ENCODE measurements at places on chromosomes 12 and 14.
A peak's percentile ranks its signal among the peaks of the same experiment; 100 is the strongest.

- no peak for DNase-seq
Observed at GRCh38 chr12:10554228-10554755, 48.6 kb downstream of the EIF2S3B start.

GRCh38 chr12:12017798-12018197, 52.9 kb upstream of the BCL2L14 start:
- DNase-seq, result no peak

- DNase-seq, result no peak
Observed at GRCh38 chr12:8951744-8952143, 2.3 kb upstream of the M6PR start.

- no peak for DNase-seq
Observed at GRCh38 chr12:29291226-29291625, 89.7 kb downstream of the ERGIC2 start.

- DNase-seq, result no peak
Observed at GRCh38 chr14:95274874-95275273, 44.8 kb downstream of the CLMN start.

- peak; percentile 66 for DNase-seq
Observed at GRCh38 chr12:53999559-54000115, 324 bp upstream of the HOXC9 start.

DNA sequence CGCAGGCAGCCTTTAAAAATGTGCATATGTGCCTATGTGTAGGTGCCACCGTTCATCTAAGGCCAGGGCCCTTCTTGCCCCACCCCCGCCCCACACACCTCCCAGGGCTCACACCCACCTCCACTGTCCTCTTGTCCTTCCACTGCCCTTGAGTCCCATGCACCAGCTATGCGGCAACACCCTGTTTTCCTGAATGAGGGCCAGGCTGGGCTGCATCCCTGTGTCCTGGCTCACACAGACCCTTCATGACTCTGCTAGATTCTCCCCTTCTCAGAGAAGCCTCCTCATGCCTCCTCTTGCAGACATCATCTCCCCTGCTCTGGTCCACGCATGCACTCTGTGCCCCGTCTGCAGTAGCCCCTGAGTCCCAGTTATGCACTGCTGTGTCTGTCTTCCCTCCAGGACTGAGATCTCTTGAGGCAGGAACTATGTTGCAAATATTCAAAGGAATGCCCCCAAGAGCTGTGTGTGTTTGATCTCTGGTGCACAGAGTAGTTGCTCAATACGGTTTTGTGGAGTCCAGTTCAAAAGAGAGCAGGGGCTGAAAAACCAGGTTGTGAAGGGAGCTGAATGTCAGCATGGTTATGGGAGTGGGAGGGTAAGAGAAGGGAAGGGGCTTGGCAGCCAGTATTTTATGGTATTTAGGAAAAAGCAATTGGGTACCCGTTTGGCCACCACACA, 47.3 kb upstream of the ESRRB start:
- no peak for DNase-seq

DNA sequence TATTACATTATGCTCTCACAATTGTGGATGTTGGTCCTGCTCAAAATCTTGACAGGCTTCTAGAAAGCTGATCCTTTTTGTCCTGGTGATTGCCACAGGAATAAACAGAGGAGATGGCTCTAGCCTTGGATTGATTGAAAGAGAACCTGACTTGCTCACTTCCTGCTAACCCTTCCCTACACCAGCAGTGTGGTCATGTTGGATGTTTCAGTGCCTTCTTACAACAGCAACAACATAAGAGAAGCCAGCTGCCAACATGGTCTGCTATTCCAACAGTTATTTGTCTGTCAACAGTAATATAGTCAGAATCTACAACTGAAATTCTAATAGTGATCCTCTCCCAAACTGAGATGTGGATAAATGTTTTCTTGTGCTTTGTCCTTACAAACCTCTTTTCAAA, 311.6 kb upstream of the DIO2 start:
- no peak for DNase-seq

- DNase-seq, result peak; percentile 55
Observed at GRCh38 chr12:114186241-114187002, 219.5 kb downstream of the TBX5 start.

DNA sequence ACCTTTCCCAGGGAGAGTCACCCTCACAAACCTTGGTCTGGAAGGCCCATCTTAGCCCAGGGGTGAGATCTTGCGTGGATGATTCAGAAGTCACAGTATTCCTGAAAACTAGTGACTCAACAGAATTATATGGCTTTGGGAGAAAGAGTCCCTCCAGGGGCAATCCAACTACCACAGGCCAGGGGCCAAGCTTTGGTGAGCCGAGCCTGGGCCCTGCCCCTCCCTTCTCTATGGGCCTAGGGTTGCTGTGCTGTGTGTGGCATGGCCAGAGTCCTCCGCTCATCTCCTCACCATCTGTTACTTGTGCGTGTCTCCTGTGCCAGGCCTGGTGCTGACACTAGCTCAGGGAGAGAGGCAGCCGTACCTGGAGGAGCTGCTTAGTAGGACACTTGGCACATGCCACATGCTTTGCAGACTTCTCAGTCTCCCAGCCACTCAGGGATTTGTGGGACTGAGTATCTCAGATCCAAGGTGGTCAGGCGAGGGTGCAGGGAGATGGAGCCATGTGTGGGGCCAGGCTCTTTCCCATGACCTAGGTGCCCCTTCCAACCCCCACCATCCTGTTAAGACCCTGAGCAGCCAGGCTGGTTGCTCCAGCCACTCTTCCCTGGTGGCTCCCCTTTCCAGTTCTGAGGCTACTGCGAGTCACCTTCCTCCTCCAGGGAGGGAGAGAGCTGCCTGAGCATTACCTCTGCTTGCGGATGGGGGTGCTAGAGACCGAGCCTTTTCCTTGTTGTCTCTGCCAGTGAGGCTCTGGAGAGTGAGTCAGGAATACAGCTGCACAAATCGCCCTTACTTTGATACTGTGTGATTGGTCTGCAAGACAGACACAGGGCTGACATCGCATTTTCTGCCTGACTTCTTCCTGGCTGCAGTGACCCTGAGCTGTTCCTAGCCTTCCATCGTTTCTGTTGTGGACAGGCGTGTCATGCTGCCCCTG, 94.1 kb downstream of the SLC25A47 start:
- no peak for DNase-seq

DNA sequence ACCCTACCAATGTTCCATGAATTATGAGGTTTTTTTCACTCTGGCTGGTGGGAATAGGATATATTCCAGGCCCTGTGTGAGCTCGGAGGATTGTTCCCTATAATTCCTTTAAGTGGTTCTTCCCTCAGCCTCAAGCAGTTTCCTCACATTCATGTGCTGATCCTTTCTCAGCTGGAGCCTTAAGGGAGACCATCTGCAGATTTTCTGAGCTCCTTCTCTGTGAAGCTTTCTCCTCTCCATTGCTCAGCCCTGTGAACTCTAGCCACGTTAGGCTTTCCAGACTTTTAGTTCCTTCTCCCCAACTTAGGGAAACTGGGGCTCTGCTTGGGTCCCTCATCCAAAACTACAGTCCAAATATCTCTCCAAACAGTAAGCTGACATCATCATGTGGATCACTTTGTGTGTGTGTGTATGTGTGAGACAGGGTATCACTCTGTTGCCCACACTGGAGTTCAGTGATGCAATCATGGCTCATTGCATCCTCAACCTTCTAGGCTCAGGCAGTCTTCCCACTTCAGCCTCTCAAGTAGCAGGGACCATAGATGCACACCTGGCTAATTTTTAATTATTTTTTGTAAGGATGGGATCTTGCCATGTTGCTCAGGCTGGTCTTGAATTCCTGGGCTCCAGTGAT, 219.5 kb upstream of the OTX2 start:
- no peak for DNase-seq

DNA sequence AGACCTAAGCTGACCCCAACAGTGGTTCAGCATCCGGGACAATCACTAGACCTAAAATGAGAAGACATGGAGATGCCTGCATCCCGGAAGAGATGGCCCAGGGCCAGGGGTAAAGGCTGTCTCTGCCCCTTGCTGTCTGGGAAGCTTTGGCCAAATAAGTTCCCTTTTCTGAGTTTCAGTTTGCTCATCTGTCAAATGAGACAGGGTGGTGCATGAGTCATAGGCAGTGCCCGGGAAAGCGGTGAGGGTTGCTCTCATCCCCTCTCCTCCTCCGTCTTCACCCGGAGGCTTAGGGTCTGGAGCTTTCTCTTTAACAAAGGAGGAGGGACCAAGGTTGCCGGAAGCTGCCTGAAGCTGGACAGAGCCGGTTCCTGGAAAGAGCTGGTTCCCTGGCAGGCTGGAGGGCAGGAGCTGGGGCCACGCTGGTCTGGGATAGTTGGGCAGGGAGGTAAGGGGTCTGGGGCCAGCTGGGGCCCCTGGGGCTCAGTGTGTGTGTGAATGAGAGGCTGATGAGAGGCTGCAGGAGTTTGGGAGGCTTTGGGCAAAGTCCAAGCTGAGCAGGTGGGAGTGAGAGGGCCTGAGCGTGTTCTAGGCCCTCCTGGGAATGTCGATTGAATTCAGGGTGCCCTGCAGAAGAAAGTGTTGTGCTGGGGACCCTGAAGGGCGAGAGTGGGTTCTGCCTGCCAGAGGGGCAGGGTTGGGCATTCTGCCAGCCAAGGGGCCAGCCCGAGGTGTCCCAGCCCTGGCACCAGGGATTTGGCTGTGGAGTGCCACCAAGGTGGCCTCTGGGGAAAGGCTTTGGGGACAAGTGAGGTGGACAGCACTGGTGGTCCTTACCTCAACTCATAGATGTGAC, at the start of gene SDSL:
Gene SDSL, plus strand, starts transcription at position 351 of the 856 bp plus-strand sequence. CDS start 5,603 bp downstream, outside the sequence.
- no peak for DNase-seq

DNA sequence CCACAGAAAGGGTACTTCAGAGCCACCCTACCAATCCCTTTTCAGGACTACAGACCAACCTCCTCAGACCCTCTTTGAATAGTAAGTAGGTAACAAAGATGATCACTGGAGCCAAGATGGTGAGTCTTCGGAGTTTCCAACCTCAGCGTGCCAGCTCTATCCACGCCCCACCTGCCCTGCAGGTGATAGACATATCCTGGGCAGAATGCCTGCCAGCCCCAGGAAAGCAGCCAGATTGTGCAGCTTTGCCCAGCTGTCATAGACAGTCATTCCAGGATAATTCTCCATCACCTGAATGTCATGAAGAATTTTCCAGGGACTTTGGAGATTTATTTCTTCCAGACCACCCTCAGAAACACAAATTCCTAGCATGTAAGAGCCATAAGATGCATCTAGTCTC, 434.4 kb downstream of the RGS6 start:
- no peak for DNase-seq

GRCh38 chr12:50557421-50557820, 52.6 kb downstream of the DIP2B start:
- DNase-seq, result no peak

- no peak for DNase-seq
Observed at GRCh38 chr12:2654741-2655140, 140.0 kb upstream of the FKBP4 start.

DNA sequence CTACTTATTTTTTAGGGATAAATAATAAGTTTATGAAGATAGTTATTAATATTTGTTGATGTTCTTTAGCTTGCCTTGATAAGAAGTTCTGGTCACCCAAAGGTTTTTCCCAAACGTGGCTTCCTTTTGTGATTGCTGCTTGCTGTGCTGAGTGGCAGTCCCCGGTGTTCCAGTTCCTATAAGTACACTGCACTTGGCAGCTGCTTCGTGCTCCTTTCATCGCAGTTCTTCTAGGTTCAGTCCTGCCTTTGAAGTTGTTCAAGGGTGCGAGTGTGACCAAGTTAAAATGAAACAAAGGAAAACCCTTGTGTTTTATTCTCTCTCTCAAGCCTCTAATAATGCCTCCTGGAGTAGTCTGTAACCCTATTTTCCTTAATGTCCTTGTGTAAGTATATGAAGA, 128.5 kb upstream of the ATF1 start:
- no peak for DNase-seq

DNA sequence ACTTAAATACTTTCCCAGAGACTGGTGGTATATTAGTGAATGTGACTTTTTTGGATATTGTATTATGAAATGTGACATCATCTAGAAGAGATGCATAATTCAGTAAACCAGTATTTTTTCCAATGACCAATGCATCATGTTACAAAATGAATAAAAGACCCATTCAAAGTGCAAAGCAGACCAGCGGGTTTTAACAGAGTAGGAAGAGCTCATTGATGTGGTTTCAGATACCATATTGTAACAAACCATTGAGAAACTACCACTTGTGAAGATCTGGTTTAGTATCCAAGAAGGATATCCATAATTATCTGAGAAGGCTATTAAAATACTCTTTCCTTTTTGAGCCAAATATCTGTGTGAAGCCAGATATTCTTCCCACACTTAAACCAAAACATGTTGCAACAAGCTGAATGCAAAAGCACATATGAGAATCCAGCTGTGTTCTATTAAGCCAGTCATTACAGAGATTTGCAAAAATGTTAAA, 47.7 kb downstream of the MVK start:
- DNase-seq, result no peak

DNA sequence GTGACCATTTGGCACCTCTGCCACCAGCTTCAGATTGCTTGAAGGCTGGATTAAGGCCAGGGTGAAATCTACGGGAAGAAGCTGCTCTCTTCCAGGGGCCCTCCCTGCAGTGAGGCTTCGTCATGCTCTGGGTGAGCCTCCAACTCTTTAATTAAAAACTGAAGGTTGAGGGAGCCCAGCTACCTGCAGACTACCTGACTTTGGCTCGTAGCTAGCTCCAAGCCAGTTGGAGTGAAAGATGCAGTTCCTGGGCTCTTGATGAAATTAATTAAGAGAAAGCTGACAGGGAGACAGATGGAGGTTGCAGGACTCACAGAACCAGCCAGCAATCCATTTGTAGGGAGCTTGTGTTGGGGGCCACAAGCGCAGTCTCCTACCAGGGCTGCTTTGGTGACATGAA, 168.5 kb upstream of the SFSWAP start:
- DNase-seq, result no peak

DNA sequence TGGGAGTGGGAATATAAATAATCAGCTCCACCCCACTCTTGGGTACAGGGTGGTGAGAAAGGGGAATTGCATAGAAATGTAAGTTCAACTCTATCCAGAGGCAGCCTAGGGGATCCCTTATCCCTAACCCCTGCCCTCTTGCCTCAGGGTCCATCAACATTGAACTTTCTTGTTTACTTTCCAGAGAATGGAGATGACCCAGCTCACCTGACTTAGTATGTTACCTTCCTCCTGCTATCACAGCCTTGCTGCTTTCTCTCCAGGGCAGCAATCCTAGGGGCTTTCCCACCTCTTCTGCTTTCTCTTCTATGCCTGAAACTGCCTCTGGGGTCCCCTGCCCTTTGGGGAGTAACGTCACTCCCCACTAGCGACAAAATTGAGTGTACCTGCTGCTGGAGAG, 2.7 kb downstream of the LRP1 start:
- no peak for DNase-seq

DNA sequence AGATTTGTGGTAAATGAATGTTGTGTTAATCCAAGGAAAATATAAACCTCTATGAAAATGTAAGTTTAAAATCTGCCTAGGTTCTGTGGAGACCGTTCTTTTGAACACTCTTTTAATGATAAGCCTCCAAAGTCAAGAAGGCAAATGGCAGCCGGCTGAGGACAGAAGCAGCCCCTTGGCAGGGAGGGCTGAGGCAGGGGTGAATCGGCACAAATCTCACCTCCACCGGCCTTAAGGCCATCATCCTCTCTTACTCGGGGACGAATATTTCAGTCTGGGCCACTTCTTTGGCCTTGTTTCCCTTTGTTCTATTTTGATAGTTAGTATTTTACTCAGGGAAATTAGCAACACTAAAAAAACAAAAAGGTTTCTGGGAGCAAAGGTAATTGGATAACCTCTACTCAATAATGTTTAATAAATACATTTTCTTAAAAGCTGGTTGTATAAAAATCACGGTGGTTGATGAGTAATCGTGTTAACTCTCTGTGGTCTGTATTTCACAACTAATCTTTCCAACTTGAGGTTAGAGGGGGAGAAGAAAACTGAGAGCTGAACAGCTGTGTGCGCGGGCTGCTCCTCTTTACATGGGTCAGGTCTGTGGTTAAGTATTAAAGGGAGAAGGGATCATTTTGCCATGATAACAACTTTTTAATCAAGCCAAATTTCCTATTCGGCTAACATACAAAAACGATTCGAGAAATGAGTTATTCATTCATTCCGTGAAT, 18.6 kb downstream of the LGMN start:
- DNase-seq, result no peak
